ENCODE measurements at places on chromosomes 5 and 9. TPM values are rescaled to one million over a fixed set of nuclear protein-coding genes. Genes with fewer than 3 reads are reported as not detected.

Gene ECM2
- not detected for total RNA-seq

Gene HEMGN
- not detected for total RNA-seq

Gene LCN9
- not detected for total RNA-seq

Gene FLT4
- total RNA-seq = not detected

DNA sequence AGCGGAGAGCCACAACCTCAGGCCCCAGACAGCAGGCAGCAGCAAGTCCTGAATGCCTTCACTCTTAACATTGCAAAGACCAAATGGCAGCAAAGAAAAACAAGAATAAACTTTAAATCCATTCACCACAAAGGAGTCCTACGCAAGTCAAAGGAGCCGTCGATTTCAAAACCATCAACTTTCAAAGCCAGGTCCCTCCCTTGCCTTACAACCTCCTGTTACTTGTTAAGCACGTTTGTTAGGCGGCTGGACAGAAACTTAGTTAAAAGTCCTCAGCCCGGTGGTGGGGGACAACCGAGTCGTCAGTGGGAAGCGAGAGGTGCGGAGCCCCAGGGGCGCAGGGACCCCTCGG, 938 bp downstream of the LPAR1 start:
- no peak for DNase-seq
- no peak overlapping the region for H3K4me3 ChIP-seq
- no peaks in the 10 kb centered on the region for H3K27me3 ChIP-seq
- H3K4me1 ChIP-seq = peaks cover 20% of the 10 kb centered on the region

GRCh38 chr5:170200876-170201275, 31.9 kb upstream of the C5orf58 start:
- H3K36me3 ChIP-seq = no peaks in the 10 kb centered on the region
- H3K4me3 ChIP-seq = no peak overlapping the region
- H3K4me1 ChIP-seq = no peaks in the 10 kb centered on the region
- DNase-seq = no peak

GRCh38 chr5:126778675-126779403, 1.9 kb downstream of the LMNB1 start:
- H3K27me3 ChIP-seq = no peaks in the 10 kb centered on the region
- no peak for DNase-seq
- H3K36me3 ChIP-seq = no peaks in the 10 kb centered on the region
- H3K4me1 ChIP-seq = peaks cover 19% of the 10 kb centered on the region

- no peaks in the 10 kb centered on the region for H3K27me3 ChIP-seq
- no peak overlapping the region for H3K27ac ChIP-seq
- peaks cover 9% of the 10 kb centered on the region for H3K36me3 ChIP-seq
- no peaks in the 10 kb centered on the region for H3K4me1 ChIP-seq
- no peak overlapping the region for H3K4me3 ChIP-seq
Observed at GRCh38 chr9:127181595-127182190, 59.3 kb upstream of the ANGPTL2 start.

GRCh38 chr9:122551371-122551770, 1.5 kb upstream of the OR1N2 start:
- no peaks in the 10 kb centered on the region for H3K4me1 ChIP-seq
- DNase-seq = no peak
- H3K36me3 ChIP-seq = no peaks in the 10 kb centered on the region
- no peak overlapping the region for H3K4me3 ChIP-seq

GRCh38 chr5:173315495-173316338, 12.5 kb downstream of the STC2 start:
- H3K4me1 ChIP-seq = no peaks in the 10 kb centered on the region
- H3K27ac ChIP-seq = no peak overlapping the region
- no peaks in the 10 kb centered on the region for H3K36me3 ChIP-seq
- H3K27me3 ChIP-seq = no peaks in the 10 kb centered on the region
- no peak overlapping the region for H3K4me3 ChIP-seq

GRCh38 chr9:136255166-136255538, 9.5 kb upstream of the QSOX2 start:
- no peaks in the 10 kb centered on the region for H3K36me3 ChIP-seq
- H3K4me3 ChIP-seq = no peak overlapping the region
- H3K27me3 ChIP-seq = no peaks in the 10 kb centered on the region
- DNase-seq = no peak

GRCh38 chr5:67208403-67208802, 11.8 kb upstream of the CD180 start:
- no peak for DNase-seq
- no peaks in the 10 kb centered on the region for H3K27me3 ChIP-seq
- no peak overlapping the region for H3K4me3 ChIP-seq
- H3K27ac ChIP-seq = peak overlapping the region; percentile 88
- H3K4me1 ChIP-seq = peaks cover 60% of the 10 kb centered on the region
- no peaks in the 10 kb centered on the region for H3K36me3 ChIP-seq

GRCh38 chr9:34124926-34125325, 1.6 kb downstream of the DCAF12 start:
- H3K27me3 ChIP-seq = peaks cover 74% of the 10 kb centered on the region
- peak overlapping the region; percentile 11 for H3K4me3 ChIP-seq
- no peak overlapping the region for H3K27ac ChIP-seq
- no peaks in the 10 kb centered on the region for H3K36me3 ChIP-seq
- peaks cover 55% of the 10 kb centered on the region for H3K4me1 ChIP-seq

- H3K4me3 ChIP-seq = no peak overlapping the region
- H3K27ac ChIP-seq = no peak overlapping the region
- no peak for DNase-seq
- no peaks in the 10 kb centered on the region for H3K36me3 ChIP-seq
- no peaks in the 10 kb centered on the region for H3K27me3 ChIP-seq
Observed at GRCh38 chr9:3879726-3880505, 354.1 kb upstream of the RFX3 start.
